Natural killer cell treated with Interleukin-12 subunit alpha and Interleukin-12 subunit beta and Interleukin-15 and Interleukin-18, amount 100 ng/mL, for 72 hours (primary cell): ENCODE measurements at places on chromosomes 7 and 10.

- no peak for DNase-seq
These were observed 30.1 kb downstream of the KLF6 start for GRCh38 chr10:3754727-3755439.

DNA sequence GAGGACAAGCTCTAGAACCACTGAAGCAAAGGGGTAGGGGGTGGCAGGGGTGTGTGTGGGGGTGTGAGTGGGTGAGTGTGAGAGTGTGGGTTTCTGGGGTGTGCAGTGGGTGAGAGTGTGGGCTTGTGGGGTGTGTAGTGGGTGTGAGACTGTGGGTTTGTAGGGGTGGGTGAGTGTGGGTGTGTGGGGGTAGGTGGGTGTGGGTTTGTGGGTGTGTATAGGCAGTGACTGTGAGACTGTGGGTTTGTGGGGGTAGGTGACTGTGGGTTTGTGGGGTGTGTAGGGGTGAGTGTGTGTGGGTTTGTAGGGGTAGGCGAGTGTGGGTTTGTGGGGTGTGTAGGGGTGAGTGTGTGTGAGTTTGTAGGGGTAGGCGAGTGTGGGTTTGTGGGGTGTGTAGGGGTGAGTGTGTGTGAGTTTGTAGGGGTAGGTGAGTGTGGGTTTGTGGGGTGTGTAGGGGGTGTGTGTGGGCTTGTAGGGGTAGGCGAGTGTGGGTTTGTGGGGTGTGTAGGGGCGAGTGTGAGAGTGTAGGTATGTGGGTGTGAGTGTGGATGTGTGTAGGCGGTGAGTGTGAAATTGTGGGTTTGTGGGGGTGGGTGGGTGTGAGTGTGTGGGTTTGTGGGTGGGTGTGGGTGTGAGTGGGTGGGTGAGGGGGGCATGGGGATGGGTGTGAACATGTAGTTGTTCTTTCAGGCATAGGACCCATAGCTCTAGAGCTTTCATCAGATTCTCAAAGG, 8.8 kb downstream of the NOS3 start:
- DNase-seq = no peak

DNA sequence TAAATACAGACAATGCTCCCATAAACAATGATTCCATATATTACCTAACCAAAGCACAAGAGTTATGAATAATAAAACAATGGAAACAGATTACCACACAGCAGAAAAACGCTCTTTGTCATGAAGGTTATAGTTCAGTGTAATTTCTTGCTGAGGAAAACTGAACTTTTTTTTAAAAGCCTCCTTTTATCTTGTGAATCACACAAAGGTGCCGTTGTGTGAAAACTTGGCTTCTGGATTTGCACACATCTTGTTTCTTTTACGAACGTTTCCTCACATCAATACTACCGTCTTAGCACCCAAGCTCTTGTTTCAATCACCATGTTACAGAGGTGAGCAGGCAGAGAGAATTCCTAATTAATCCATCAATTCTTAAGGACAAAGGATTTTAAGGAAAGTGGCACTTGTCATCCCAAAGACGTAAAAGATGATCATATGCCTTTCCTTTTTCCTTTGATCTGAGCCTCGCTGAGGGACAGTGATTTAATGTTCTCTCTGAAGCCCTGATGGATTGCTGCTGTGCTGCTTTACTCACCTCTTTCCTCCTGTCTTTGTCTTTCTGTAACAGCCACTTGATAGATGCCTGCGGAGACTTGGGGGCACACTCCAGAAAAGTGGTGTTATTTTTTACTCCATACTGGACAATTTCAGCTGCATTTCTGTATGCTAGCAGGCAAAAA, 110.1 kb downstream of the CD36 start:
- no peak for DNase-seq

- DNase-seq = no peak
These were observed 3.5 kb downstream of the ESYT2 start for GRCh38 chr7:158825628-158826289.

GRCh38 chr7:42269161-42269560, 32.2 kb upstream of the GLI3 start:
- no peak for DNase-seq

- DNase-seq = no peak
These were observed 56.4 kb downstream of the BBS9 start for GRCh38 chr7:33185786-33186185.
